ENCODE measurements at places on chromosomes 7 and 10.

DNA sequence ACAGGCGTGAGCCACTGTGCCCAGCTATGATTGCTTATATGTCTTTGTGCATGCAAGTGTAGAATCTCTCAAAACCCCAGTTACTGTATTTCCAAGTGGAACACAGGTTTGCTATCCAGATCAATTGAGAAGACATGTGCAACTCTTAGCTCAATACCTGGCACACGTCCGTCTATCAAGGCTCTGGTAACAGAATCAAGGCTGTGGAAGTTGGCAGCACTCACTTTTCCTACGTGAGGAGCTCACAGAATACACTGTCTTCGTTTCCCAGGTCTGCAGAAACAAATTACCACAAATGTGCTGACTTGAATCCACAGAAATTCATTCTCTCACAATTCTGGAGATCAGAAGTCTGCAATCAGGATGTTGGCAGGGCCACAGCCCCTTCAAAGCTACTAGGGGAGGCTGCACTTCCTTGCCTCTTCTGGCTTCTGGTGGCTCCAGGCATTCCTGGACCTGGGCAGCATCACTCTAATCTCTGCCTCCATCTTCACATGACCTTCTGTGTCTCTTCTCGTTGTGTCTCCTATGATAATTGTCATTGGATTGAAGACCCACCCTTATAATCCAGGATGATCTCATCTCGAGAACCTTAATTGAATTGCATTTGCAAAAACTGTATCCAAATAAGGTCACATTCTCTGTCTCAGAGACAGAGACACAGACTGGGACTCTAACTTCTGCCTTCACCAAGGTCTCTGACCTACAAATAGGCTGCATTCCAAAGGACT is 84.8 kb upstream of the C7orf33 start:
- DNase-seq = peak; percentile 5

GRCh38 chr7:76231583-76231982 is 29.9 kb downstream of the SRRM3 start:
- no peak for DNase-seq

DNA sequence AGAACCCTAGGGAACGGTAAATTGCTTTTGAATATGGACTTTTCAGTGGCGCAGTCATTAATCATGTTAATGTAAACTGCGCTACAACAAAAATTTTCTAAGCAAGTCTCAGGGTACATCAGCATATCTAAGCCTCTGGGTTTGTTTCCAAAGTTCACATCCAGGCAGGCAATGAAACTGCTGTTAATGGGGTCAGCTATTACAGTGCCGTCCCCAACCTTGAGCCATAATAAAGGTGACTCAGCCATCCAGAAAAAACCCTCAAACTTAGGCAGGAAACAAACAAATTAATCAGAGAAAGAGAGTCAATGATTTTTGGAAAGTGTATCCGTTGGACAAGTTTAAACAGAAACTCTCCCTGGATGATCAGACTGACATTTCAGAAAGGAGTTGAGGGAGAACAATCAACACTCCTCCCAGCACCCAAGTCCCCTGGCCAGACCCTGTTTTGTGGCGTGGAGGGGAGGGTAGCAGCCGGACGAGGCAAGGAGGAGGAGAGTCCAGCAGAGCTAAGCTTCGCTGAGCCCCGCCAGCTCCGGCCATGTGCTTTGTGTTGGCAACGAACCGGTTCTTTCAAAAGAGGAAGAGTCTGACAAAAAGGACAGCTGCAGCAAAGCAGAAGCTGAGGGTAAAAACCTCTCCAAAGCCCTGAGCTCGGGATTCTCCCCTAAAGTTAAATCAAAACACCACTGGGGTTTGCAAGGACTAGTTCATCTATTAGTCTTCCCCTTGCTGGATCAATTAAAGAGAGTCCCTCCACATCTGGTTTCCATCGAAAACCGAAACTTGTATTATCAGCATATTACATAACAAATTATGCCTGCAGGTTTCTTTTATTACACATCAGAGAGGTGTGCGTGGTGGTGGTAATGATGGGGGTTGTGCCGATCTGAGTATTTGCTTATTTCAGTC is 3.6 kb downstream of the FAM53B start:
- no peak for DNase-seq

DNA sequence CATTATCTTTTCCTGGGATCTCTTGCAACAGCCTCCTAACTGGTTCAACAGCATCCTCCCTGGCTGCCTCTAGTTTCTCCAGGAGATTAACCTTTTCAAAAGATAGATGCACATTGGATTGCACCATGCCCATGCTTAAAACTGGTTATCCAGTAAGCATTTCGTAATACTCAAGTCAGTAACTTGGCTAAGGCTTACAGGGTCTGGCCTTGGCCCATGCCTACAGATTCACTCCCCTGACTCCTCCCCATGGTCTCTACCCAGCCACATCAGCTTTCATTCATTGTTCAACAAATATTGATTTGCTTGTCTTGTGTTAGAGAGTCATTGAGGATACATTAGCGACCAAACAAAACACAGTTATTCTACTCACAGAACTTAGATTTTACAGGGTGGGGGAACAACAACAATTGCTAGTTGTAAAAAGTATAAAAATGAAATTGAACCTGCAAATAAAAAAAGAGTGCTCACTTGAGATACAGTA is 1.8 kb upstream of the KIF20B start:
- no peak for DNase-seq

GRCh38 chr10:117792214-117792613 is 249.7 kb downstream of the EMX2 start:
- no peak for DNase-seq

DNA sequence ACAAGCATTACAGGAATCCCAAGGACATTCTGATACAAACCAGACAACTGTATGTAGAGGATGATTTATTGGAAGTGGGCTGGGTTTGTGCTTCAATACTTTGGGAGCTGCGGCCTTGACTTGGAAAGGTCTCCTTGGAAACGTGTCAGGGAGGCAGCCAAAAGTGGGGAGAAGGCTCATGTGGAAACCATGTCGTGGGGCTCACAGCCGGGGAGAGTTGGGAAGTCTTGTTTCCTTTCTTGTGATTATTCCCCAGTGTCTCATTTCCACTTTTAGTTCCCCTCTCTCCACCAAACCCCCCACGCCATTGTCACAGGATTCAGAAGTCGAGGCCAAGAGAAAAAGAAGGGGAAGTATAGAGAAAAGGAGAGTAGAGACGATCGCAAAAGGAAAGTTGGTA is 53.9 kb upstream of the SFMBT2 start:
- DNase-seq = no peak

DNA sequence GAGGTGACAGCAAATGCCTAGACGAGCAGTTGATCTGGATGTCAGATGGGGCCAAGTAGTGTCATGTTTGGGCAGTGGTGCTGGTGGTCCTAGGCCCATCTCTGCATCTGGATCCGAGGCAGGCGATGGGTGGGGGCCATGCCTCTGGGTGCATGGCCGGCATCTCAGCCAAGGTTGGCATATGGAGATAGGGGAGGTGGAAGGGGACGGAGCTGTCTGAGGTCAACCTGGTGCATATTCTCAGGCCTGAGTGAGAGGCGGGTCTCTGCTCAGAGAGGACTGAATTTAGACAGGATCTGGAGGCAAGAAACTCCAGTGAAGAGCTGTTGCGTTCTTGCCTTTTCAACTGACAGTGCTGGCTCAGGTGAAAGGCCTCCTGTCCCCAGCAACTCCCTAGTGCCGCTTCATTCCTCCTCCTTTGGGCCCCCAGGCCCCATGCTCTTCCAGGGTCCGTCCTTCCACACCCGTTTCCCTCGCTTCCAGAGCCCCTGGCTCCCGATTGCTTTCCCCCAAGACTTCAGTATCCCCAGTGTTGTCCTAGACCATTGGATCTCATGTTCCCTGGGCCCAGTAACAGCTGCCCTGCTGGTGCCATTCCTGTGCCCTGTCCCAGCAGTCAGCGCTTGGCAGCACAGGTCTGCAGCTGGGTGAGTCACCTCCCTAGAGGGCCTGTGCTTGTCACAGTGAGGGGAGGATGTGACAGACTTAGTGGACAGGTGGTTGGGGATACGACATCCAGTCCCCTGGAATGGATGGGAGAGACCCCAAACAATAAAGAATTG is 32.6 kb downstream of the GBX1 start:
- DNase-seq = no peak

GRCh38 chr7:64465551-64465950 is 97.3 kb downstream of the ZNF680 start:
- DNase-seq = no peak

GRCh38 chr10:24822590-24822989 is 98.9 kb upstream of the ARHGAP21 start:
- DNase-seq = no peak

GRCh38 chr10:84269162-84269561 is 24.3 kb downstream of the RGR start:
- DNase-seq = no peak

- DNase-seq = no peak
Measured at GRCh38 chr7:157593541-157593940, 256.7 kb downstream of the DNAJB6 start.

DNA sequence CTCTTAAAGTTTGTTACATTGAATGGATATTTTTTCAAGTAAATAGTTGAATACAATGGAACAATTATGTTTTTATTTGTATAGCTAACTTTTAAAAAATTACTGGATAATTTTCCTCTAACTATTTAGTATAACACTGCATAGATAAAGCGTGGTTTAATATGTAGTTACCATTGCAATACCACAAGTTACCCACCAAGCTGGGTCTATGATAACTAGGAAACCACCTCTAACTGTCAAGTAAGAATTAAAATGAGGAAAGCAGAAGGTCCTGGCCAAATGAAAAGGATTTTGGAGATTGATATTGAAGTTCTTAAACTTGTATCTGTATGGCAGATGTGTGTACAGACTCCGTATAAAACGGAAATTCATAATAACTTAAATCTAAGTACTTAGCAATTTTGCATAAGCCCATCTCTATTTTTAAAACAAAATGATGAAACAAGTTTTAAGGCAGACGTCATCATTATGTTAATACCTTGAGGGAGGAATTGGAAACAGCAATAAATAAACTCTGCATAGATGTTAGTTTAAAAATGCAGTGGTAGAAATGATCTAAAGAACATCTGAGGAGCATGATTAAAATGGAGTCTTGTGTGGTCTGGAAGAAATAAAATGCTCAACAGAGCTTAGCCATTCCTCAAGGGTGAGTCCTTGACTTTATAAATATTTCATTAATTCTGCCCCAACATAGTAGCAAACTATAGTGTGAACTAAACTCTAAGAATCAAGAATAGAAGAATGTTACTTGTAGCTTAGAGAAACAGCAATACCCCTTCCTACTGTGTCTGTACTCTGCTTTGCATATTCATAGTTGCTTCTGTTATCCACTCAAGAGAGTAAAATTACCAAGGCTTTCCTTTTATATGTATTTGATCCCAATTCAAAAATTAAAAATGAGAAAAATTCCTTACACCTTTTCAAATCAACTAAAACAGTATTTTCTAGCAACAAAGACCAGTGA is 206.4 kb upstream of the FERD3L start:
- DNase-seq = peak; percentile 13

DNA sequence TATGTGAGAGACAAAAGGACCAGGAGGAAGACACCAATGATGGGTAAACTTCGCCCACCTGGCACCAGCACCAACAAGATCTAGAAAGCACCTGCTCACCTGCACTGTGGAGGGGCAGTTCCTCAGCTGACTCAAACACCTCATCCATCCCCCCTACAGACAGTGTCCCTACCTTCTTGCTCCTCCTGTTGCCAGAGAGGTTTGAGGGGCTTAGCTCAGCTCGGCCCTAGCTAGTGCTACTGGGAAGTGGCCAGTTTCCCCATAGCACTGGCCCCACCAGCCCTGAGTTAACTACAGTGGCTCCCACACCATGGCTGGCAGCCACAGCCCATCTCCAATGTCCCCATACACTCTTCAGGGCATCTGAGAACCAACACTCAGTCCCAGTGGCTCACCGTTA is 70.8 kb downstream of the GRID1 start:
- DNase-seq = no peak

- DNase-seq = no peak
Measured at GRCh38 chr10:45470098-45471012, 96.3 kb downstream of the ALOX5 start.

GRCh38 chr10:24651923-24652322 is 71.8 kb downstream of the ARHGAP21 start:
- DNase-seq = no peak

GRCh38 chr7:27152816-27153442 is 546 bp upstream of the HOXA3 start:
- DNase-seq = no peak

DNA sequence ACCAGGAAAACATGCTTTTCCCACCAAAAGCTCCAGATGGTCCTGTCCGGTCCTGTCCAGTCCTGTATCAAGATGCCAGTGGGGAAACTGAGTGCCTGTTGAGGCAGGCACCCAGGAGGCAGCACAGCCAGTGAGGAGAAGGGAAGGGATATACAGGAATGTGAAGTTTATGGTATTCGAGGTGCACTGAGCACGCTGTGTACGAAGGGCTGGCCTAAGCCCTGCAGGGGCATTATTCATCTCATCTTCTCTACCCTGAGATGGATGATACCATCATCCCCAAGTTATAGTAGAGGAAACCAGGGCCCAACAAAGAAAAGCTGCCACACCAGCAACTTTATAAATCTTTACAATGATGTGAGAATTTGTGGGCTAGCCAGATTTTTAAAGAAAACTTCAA is 23.4 kb upstream of the FXYD4 start:
- no peak for DNase-seq

GRCh38 chr7:22653951-22654350 is 73.0 kb upstream of the IL6 start:
- DNase-seq = no peak

- no peak for DNase-seq
Measured at GRCh38 chr7:37180828-37181549, 267.7 kb downstream of the ELMO1 start.

DNA sequence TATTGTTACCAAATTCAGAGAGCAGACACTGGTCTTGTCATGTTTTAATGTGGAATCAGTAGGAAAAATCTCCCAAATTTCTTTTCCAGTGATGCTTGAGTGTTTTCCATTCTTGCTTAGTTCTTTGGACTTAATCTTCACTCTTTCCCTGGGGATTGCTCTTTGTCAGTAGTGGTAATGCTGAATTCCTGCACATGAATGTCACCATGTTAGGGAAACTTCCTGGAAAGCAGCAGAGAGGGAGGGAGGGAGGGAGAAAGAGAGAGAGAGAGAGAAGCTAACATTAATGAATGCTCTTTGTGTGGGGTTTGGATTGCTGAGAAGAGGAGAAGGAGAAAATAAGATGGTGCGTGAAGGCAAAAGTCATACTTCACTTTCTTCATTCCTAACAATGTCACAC is 295.3 kb upstream of the COBL start:
- DNase-seq = no peak

DNA sequence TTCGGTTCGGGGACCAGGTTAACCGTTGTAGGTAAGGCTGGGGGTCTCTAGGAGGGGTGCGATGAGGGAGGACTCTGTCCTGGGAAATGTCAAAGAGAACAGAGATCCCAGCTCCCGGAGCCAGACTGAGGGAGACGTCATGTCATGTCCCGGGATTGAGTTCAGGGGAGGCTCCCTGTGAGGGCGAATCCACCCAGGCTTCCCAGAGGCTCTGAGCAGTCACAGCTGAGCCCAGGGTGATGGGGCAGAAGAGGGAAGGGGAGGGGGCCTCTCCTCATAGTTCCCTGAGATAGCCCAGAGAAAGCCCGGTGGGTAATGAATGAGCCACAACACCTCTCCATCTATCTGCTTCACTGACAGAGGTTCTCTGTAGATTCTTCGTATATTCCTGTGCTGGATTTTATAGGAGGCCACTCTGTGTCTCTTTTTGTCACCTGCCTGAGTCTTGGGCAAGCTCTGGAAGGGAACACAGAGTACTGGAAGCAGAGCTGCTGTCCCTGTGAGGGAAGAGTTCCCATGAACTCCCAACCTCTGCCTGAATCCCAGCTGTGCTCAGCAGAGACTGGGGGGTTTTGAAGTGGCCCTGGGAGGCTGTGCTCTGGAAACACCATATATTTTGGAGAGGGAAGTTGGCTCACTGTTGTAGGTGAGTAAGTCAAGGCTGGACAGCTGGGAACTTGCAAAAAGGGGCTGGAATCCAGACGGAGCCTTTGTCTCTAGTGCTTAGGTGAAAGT is 16.4 kb downstream of the PRSS2 start:
- DNase-seq = no peak
